Large intestine (tissue), 12 donors: ENCODE measurements at places on chromosomes 1 and 21.

- peaks cover 14% of the 10 kb centered on the region for H3K36me3 ChIP-seq
- peak; percentile 84 for DNase-seq
- peak within 1 kb of the TSS; percentile 60 for H3K27ac ChIP-seq
- peak within 1 kb of the TSS; percentile 44 for H3K4me3 ChIP-seq
Measured at GRCh38 chr1:20633190-20634064, at the start of gene PINK1. Gene PINK1, plus strand, starts transcription at chr1:20633458. Its CDS starts 91 bp downstream, at chr1:20633549.

- H3K36me3 ChIP-seq, result no peaks in the 10 kb centered on the region
- no peak overlapping the region for H3K27ac ChIP-seq
- no peaks in the 10 kb centered on the region for H3K4me1 ChIP-seq
Measured at GRCh38 chr1:219430419-219430818, 182.5 kb downstream of the ZC3H11B start.

- no peak overlapping the region for H3K4me3 ChIP-seq
- DNase-seq, result peak; percentile 67
- H3K27ac ChIP-seq, result no peak overlapping the region
- no peaks in the 10 kb centered on the region for H3K36me3 ChIP-seq
- H3K27me3 ChIP-seq, result peaks cover 79% of the 10 kb centered on the region
Measured at GRCh38 chr1:231162297-231162969, 575 bp downstream of the TRIM67 start.

- H3K4me3 ChIP-seq, result no peak overlapping the region
- H3K4me1 ChIP-seq, result peaks cover 14% of the 10 kb centered on the region
- no peak overlapping the region for H3K27ac ChIP-seq
Measured at GRCh38 chr1:11882814-11883538, 24.2 kb upstream of the NPPB start.
